H1 (cell line): ENCODE measurements at places on chromosomes 13 and 19.
A peak's percentile ranks its signal among the peaks of the same experiment; 100 is the strongest.

DNA sequence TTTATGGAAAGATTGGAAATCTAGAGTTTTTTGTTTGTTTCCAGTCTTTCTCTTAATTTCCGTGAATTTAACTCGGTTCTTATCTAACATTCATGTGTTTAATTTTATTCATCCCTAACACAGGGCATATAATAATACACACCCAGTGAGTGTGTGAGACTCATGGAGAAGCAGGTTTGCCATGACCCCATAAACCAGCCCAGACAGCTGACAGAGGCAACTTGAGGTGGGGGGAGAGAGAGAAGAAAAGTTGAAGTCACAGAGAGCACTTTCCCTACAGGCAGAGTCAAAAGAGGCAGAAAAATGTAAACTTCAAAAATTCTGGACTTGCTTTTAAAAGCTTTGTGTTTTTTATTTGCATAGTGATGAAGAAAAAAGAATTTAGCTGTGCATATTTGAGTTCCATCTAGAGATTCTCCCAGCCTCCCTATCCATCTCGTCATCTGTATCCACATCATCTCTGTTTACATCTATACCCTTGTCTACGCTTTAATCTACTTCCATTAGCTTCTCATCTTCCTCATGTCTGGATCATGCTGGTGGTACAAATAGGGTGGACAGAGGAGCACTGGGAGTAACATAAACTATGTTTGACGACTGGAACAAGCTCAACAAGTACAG is 60.2 kb downstream of the THSD1 start:
- no peaks in the 10 kb centered on the region for H3K4me1 ChIP-seq
- H3K4me3 ChIP-seq, result no peak overlapping the region
- H3K27ac ChIP-seq, result no peak overlapping the region
- H3K36me3 ChIP-seq, result no peaks in the 10 kb centered on the region

GRCh38 chr19:17306285-17306714 is 628 bp downstream of the MRPL34 start:
- H3K27ac ChIP-seq, result peak overlapping the region; percentile 81
- no peaks in the 10 kb centered on the region for H3K27me3 ChIP-seq
- no peaks in the 10 kb centered on the region for H3K36me3 ChIP-seq
- H3K4me3 ChIP-seq, result peak overlapping the region; percentile 95
- DNase-seq, result no peak
- peaks cover 15% of the 10 kb centered on the region for H3K4me1 ChIP-seq

DNA sequence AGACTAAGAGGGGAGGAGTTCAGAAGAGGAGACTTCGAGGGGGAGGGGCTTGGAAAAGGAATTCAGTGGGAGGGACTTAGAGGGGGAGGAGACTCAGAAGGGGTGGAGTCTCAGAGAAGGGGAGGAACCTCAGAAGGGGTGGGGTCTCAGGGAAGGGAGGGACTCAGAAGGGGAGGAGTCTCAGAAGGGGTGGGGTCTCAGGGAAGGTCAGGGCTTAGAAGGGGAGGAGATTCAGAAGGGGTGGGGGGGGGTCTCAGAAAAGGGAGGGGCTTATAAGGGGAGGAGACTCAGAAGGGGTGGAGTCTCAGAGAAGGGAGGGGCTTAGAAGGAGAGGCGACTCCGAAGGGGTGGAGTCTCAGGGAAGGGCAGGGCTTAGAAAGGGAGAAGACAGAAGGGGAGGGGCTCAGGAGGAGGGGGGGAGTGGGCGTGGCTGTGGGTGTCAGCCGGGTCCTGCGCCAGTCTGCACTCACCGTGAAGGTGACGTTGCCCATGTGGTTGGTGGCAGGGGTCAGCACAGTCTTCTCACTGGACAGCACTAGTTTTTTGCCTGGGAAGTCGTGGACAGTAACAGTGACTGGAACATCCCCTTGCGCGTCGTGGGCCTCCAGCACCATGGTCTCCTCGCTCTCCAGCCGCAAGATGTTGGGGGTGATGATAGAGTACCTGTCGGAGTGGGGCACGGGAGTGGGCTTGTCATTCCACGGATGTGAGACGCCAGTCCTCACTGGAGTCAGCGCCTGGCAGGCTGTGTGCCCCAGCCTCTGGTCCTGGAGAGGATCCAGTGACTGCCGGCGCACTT is 1.5 kb downstream of the C3 start:
- DNase-seq, result no peak
- no peaks in the 10 kb centered on the region for H3K27me3 ChIP-seq
- H3K4me3 ChIP-seq, result no peak overlapping the region

- peaks cover 75% of the 10 kb centered on the region for H3K27me3 ChIP-seq
- no peaks in the 10 kb centered on the region for H3K36me3 ChIP-seq
- DNase-seq, result no peak
- H3K27ac ChIP-seq, result no peak overlapping the region
- no peak overlapping the region for H3K4me3 ChIP-seq
Measured at GRCh38 chr19:18773682-18774081, 17.4 kb downstream of the COMP start.

GRCh38 chr13:51895906-51896888 is 34.4 kb downstream of the CCDC70 start:
- H3K36me3 ChIP-seq, result no peaks in the 10 kb centered on the region
- no peak overlapping the region for H3K27ac ChIP-seq
- no peak overlapping the region for H3K4me3 ChIP-seq

GRCh38 chr19:55452749-55453346 is 8.6 kb downstream of the ISOC2 start:
- DNase-seq, result peak; percentile 95
- no peaks in the 10 kb centered on the region for H3K4me1 ChIP-seq
- peaks cover 5% of the 10 kb centered on the region; the same call in 1 of the 2 replicates for H3K36me3 ChIP-seq
- H3K27me3 ChIP-seq, result peaks cover 42% of the 10 kb centered on the region
- H3K4me3 ChIP-seq, result peak overlapping the region; percentile 69

GRCh38 chr13:27149702-27150101 is 21.9 kb downstream of the USP12 start:
- H3K4me1 ChIP-seq, result no peaks in the 10 kb centered on the region
- no peak overlapping the region for H3K4me3 ChIP-seq

GRCh38 chr13:114071410-114071809 is 61.0 kb downstream of the RASA3 start:
- no peak overlapping the region for H3K4me3 ChIP-seq
- no peaks in the 10 kb centered on the region for H3K36me3 ChIP-seq
- H3K27ac ChIP-seq, result no peak overlapping the region
- H3K27me3 ChIP-seq, result no peaks in the 10 kb centered on the region
- no peaks in the 10 kb centered on the region for H3K4me1 ChIP-seq
- DNase-seq, result no peak

DNA sequence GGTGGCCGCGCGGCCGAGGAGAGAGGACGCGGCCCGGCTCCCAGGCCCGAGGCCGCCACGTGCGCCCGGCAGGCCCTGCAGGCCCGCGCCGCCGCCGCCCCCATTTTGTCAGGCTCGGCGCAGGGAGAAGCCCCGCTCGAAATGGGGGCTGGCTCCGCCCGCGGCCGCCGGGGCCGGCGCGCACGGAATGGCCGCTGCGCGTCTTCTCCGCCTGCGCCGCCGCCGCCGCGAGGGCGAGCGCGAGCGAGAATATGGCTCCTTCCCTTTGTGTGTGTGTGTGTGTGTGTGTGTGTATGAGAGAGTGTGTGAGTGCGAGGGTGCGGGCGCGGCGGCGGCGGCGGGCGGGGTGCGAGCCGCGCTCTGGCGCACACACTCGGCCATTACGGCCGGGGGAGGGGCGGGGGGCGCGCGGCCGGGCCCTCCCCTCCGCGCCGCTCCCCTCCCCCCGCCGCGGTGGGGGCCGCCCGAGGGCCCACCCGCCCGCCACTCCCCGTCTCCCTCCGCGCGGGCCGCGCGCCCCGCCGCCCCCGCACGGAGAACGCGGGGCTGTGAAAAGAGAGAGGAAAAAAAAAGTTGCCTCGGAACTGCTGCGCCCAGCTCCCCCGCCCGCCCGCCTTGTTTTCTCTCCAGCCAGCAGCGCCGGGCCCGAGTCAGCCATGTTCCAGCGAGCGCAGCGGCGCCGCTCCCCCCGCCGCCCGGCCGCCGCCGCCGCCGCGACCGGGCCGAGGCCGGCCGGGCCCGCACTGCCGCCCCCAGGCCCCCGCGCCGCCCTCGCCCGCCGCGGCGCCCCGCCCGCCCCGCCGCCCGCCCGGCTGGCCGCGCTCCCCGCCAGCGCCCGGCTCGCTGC is 1.0 kb downstream of the HMGB1 start:
- H3K27me3 ChIP-seq, result no peaks in the 10 kb centered on the region
- H3K4me3 ChIP-seq, result peak overlapping the region; percentile 92
- H3K27ac ChIP-seq, result peak overlapping the region; percentile 77
- peaks cover 4% of the 10 kb centered on the region for H3K36me3 ChIP-seq

DNA sequence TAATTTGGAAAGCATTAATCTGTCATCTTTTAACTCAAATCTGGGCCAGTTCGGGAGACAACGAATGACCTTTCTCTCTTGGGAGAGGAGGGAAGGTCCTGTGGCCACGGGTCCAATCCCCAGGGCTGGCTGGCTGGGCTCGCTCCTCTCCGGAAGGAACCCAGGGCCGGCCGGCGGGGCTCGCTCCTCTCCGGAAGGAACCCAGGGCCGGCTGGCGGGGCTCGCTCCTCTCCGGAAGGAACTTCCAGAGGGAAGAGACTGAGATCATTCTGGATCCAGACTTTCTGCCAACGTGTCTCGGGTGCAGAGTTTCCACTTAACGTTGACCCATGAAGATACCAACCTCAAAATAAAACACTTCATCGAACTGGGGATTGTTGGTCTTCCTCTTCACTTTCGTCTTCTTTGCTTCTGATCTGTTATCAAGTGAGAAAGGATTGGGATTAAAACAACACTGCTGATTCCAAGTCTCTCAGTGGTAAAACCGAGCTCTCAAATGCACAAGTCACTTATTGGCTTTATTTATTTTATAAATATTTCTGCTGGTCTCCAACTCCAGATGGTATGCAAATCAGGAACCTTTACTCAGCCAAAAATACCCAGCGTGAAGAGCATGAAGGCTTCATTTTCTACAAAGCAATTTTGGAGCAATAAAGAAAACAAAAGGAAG is 53.3 kb upstream of the C13orf46 start:
- H3K27ac ChIP-seq, result no peak overlapping the region
- H3K36me3 ChIP-seq, result no peaks in the 10 kb centered on the region
- no peaks in the 10 kb centered on the region for H3K27me3 ChIP-seq
- H3K4me1 ChIP-seq, result no peaks in the 10 kb centered on the region; the same call in 1 of the 2 replicates
- DNase-seq, result no peak

- H3K36me3 ChIP-seq, result no peaks in the 10 kb centered on the region
- H3K4me3 ChIP-seq, result no peak overlapping the region
- H3K27ac ChIP-seq, result no peak overlapping the region
- no peak for DNase-seq
- H3K4me1 ChIP-seq, result no peaks in the 10 kb centered on the region
- H3K27me3 ChIP-seq, result no peaks in the 10 kb centered on the region
Measured at GRCh38 chr13:31538067-31539042, 201.0 kb upstream of the RXFP2 start.

GRCh38 chr13:80168089-80168850 is 172.7 kb downstream of the SPRY2 start:
- H3K4me3 ChIP-seq, result no peak overlapping the region
- no peaks in the 10 kb centered on the region for H3K36me3 ChIP-seq
- DNase-seq, result no peak
- no peaks in the 10 kb centered on the region for H3K4me1 ChIP-seq
- no peaks in the 10 kb centered on the region for H3K27me3 ChIP-seq
